ENCODE measurements at places on chromosomes 16 and 17.

- DNase-seq = no peak
Measured at GRCh38 chr16:56999409-57000270, 10.3 kb downstream of the NLRC5 start.

DNA sequence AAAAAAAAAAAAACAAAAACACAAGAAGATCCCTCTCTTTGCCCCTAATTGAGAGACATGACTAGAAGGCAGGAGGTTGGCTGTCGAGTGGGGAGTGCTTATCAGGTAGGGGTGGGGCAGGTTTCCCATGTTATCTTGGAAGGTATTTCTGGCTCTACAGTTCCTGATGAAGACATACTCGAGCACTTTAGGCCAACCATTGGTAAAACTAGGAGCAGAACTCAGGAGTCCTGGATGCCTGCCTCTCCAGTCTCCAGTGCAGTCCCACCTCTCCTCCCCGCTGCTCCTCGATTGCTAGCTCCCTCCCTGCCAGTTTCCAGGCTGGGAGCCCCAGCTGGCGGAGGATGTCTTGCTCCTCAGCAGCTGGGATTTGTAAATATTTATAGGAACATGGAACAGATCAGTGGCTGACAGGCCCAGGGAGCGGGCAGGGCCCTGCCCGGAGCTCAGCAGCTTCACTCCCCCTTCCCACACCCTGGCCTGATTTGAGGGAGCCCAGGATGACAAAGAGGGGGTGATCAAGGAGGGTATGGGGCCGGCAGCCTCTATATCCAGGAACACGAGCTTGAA, 11.4 kb upstream of the C1QL1 start:
- peak; percentile 57 for DNase-seq

- DNase-seq = no peak
Measured at GRCh38 chr17:72754513-72754912, 338.0 kb downstream of the SLC39A11 start.

GRCh38 chr17:49548506-49549310, 27.0 kb upstream of the NXPH3 start:
- DNase-seq = no peak

- no peak for DNase-seq
Measured at GRCh38 chr16:58738672-58739296, 4.7 kb upstream of the GOT2 start.

GRCh38 chr16:78133919-78134318, 34.5 kb downstream of the WWOX start:
- no peak for DNase-seq

DNA sequence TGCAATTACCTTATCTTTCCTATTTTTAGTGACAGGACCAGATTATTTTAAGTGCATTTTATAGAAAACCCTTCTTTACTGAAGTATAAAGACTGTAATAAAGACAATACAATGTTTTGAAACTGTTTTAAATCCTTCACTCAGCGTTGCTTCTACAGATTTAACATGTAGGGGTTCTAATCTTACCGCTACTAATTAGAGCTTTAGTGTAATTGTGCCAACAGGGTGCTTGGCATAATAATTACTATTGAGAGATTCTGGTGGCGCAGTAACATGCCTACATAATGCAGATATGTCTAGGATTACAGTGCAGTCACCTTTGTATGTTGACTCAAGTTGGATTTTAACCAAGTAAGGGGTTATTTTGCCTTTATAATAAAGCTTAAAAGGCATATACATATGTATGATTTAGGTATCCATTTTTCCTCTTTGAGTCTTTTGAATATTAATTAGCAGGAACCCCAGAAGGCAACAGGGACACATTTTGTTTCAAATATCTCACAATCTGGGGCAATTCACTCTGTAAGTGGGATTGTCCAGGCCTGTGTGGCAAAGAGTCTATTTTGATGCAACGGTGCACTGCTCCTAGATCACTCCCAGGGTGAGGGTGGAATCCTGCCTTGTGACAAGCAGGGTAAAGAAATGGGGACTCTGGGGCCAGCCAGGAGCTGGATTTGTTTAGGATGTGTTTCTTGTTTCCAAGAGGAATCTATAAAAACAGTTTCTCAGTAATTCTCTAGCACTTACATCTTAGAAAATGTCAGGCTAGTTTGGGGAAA, 604.7 kb upstream of the SALL1 start:
- no peak for DNase-seq

GRCh38 chr17:33262266-33263123, 30.6 kb downstream of the ASIC2 start:
- no peak for DNase-seq

GRCh38 chr16:72444696-72445095, 272.7 kb upstream of the PMFBP1 start:
- no peak for DNase-seq

DNA sequence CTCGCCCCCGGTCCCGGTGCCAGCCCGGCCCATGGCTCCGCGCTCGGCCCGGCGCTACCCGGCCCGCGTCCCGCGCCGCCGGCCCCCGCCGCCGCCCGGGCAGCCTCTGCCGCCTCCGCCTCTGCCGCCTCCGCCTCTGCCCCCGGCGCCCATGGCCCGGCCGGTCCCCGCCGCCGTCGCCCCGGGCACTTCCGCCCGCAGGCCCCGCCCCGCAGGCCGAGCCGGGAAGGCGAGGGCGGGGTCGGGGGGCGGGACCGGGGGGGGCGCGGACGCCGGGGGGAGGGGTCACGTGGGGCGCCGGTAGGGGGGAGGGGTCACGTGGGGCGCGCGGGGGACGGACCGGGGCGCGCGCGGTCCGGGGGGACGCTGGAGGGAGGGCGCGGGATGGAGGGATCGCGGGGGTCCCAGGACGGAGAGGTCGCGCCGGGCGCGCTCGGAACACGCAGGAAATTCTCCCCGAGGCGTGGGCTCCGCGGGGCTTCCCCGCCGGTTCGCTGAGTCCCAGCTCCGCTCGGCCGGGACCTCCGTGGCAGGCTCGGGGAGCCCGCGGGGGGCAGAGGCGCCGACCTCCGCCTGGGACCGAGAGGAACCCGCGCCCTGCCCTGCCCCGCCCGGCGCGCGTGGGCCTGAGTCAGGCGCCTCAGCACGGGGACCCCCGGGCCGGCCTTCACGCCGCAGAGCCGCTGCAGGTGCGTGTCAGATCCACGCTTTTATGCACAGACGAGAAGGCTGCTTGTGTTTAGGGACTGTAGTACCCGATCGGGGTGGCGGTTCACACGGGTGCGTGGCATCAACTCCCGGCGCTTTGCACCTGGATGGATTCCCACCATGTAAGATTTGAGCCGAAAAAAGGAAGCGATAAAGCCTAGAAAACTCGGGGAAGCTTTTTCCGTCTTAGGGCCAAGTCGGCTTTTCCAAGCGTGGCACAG, at the start of gene PGAP6:
Gene PGAP6, minus strand, starts transcription at position 190 of the 929 bp plus-strand sequence. Its CDS starts 157 bp downstream, at position 33.
- peak; percentile 68 for DNase-seq

DNA sequence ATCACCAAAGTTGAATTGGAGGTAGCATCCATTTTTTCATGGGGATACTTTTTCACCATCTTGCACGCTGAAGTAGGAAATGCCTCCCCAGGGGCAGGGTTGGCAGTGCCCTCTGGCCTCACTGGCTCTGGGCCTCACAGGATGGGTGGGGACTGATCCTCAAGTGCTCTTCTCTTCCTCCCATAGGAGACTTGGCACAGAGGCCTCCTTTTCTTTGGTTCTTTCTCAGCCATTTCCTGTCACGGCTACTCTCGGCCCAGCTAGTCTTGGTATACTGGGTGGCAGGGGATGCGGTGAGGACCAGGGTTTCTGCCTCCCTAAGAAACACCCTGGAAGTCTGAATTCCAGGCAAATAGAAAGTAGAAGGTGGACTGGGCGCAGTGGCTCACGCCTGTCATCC, 58.2 kb downstream of the PECAM1 start:
- no peak for DNase-seq
